ENCODE measurements at places on chromosomes 13 and 19. TPM values are rescaled to one million over a fixed set of nuclear protein-coding genes. Genes with fewer than 3 reads are reported as not detected.

CD70 gene
- 142 TPM for polyA plus RNA-seq

DNA sequence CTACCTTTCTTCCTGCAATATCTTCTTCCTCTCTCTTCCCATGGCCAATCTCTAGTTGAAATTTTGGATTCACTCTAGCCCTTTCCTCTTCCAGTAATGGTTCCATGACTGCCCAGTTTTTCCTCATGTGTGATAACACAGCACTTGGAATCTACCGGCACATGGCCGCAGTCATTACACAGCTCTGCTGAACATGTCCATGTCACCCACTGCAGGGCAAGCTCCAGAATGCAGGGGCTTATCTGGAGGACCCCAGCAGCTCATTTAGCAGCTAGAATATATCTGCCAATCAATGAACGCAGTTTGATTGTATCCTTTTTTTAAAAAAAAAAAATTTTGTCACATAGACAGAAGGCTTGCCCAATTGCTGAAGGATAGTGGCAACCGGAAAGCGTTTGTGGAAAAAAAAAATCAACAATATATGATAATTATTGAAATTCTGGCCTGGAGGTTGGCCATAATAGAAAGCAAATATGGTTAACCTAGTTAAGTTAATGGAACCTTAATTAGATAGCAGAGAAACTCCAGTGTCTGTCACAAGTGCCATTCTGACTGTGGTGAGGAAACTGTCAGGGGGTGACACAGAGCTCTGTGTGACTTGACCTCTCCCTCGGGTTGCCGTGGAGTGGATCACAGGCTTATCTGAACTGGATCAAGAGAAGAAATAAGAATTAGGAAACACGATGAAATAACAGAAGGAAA is 426.7 kb downstream of the LIG4 start:
- H3K27ac ChIP-seq, result peak overlapping the region; percentile 94
- H3K27me3 ChIP-seq, result no peaks in the 10 kb centered on the region
- H3K4me1 ChIP-seq, result peaks cover 30% of the 10 kb centered on the region
- peak; percentile 79 for DNase-seq
- no peak overlapping the region for H3K4me3 ChIP-seq

GRCh38 chr19:1407528-1408299 is at the start of gene DAZAP1:
DAZAP1 (plus strand) TSS chr19:1407586; CDS start chr19:1407774, 188 bp downstream.
- DNase-seq, result no peak
- peak within 1 kb of the TSS; percentile 83 for H3K4me3 ChIP-seq

IL11 gene
- polyA plus RNA-seq, result 16.1 TPM

- H3K27me3 ChIP-seq, result no peaks in the 10 kb centered on the region
- no peak for DNase-seq
- peaks cover 23% of the 10 kb centered on the region for H3K4me1 ChIP-seq
- no peaks in the 10 kb centered on the region for H3K36me3 ChIP-seq
- H3K4me3 ChIP-seq, result no peak overlapping the region
Measured at GRCh38 chr19:19410553-19411550, 5.4 kb downstream of the GATAD2A start.

- H3K4me3 ChIP-seq, result peak overlapping the region; percentile 67
- H3K27me3 ChIP-seq, result no peaks in the 10 kb centered on the region
- DNase-seq, result peak; percentile 73
- no peak overlapping the region for H3K27ac ChIP-seq
- peaks cover 9% of the 10 kb centered on the region for H3K4me1 ChIP-seq
- H3K36me3 ChIP-seq, result 0 out of 2 replicates have a peak, but pooled peaks cover 4% of the 10 kb centered on the region
Measured at GRCh38 chr13:102400675-102401145, 1.1 kb downstream of the FGF14 start.

DNA sequence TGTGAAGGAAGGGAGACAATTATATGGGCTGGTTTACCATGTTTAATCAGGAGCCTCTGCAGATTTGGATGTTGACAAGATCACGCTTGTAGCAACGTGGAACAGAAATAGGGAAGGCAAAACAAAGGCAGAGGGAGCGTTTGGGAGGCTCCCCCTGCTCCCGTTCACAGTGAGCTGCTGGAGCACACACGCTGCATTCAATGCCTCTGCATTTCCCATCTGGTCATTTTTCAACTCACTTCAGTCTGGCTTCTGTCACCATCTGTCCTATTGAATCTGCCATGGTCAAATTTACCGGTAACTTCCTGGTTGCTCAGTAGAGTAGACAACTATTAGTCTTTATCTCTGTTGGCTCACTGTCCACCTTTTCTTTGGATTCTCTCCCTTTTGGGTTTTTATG is 91.0 kb downstream of the NHLRC3 start:
- H3K36me3 ChIP-seq, result no peaks in the 10 kb centered on the region
- no peak overlapping the region for H3K27ac ChIP-seq
- no peaks in the 10 kb centered on the region for H3K27me3 ChIP-seq
- no peak overlapping the region for H3K4me3 ChIP-seq

PIAS4 gene
- 7.7 TPM for polyA plus RNA-seq

- no peak overlapping the region for H3K4me3 ChIP-seq
- no peaks in the 10 kb centered on the region for H3K36me3 ChIP-seq
- no peaks in the 10 kb centered on the region for H3K27me3 ChIP-seq
- no peak for DNase-seq
Measured at GRCh38 chr19:48560095-48560530, 8.1 kb downstream of the SULT2B1 start.

CCL25 gene
- not detected for polyA plus RNA-seq

MAP2K7 gene
- polyA plus RNA-seq, result 13.0 TPM

DNA sequence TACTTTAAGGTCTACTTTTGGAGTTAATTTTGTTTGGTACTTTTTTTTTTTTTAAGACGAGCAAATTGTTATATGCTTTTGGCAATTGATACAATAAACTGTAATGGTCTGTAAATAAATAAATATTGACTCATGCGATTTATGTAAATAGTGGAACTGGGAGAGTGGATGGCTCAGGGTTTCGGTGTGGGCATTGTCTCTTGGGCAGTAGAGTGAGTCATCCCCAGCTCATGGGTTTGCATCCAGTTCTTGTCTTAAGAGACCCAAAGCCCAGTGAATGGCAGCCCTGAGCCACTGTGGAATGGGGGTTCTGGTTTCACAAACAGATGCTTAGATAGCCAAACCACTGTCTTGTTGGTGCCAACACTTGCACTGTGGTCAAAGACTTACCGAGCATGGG is 33.0 kb downstream of the FGF9 start:
- no peaks in the 10 kb centered on the region for H3K36me3 ChIP-seq
- H3K27ac ChIP-seq, result no peak overlapping the region
- no peak overlapping the region for H3K4me3 ChIP-seq
- no peaks in the 10 kb centered on the region for H3K4me1 ChIP-seq
- DNase-seq, result no peak
- peaks cover 16% of the 10 kb centered on the region for H3K27me3 ChIP-seq

RGL3 gene
- 13.3 TPM for polyA plus RNA-seq

Measured in SK-N-SH (cell line).